ENCODE measurements at places on chromosomes 4 and X.

DNA sequence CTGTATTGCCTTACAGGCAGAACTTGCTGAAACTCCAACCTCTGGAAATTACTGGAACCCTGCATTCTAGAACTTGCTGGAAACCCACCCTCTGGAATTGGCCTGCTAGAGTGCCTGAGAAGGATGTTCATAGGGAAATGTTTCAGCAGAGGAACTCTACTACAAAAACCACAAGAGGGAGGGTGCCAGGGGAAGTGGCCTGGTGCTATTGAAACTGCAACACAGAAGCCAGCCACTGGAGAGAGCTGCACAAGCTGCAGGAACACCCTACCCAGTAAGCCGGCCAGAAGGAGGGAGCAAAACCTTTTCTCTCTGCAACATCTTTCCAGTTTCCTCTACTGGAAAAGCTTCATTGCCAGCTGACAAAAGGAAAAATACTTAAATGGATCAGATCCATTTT, 2.5 kb upstream of the BRWD3 start:
- DNase-seq: peak; percentile 79

GRCh38 chrX:19734111-19734510, 153.3 kb downstream of the SH3KBP1 start:
- DNase-seq: no peak

- DNase-seq: no peak
These were observed 16.0 kb downstream of the ATP5ME start for GRCh38 chr4:657834-658667.

GRCh38 chr4:106034220-106034619, 138.9 kb downstream of the NPNT start:
- DNase-seq: no peak

- no peak for DNase-seq
These were observed 117.9 kb downstream of the INPP4B start for GRCh38 chr4:142728233-142728632.

DNA sequence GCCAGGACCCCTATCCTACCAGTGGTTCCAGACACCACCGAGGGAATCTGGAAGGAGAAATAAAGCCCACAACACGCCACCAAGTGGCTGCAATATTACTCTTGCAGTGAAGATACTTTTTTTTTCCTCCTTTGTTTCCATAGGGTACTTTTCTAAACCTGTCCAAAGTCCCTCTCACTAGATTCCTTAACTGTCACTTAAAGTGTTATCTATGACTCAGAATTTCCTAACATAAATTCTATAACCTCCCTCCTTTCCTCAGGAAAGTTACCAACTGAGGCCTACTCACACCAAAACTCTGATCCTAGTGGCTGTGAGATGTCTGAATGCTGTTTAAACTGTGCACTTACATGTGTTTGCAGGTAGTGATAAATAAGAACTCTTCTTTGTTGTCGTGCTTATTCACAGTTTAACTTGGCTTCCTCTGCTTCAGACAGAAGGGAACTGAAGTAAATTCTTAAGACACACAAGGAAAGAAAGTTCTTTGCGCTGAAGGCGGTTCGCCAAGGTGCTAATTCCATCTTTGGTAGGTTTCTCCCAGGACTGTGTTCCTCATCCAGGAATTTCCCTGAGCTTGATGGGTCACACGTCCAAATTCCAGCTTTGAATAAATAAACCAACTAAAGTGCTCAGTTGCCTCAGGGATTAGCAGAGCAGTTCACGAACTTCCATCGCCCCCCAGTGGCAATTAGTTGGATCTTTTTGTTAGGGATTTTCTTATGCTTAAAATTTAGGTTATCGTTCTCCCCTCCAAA, 10.7 kb upstream of the HCCS start:
- DNase-seq: peak; percentile 0

- no peak for DNase-seq
These were observed 63.8 kb downstream of the GPRIN3 start for GRCh38 chr4:89243733-89244252.

DNA sequence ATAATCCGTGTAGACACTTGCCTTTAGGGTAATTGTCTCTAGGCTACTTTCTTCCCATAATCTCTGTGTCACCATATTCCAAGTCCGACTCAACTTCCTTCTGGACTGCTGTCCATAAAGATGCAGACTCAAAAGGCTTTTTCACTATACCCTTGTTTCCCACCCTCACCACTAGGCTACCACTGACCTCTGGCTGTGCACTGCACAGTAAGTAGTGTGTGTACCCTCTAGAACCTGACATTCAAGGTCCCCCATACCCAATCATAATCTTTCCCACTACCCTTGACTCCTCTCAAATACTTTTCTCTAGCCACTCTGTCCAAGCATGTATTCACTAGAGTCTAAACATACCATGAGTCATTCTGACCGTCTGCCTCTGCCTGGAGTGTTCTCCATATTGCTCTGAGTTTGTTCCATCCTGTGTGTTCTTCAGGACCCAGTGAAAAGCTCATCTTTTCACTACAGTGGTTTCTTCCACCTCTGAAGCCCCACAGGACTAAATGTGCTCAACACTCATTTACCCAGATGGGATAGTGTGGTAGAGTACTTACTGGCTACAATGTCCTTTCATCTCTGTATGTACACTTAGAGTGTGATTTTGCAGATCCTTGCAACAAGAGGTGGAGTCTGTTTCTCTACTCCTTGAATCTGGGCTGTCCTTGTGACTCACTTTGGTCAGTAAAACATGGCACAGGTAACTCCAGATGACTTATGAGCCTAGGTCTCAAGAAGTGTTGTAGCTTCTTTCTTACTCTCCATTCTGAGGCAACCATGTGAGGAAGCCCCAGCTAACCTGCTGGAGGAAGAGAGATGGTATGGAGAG, 17.4 kb downstream of the JADE3 start:
- no peak for DNase-seq

- no peak for DNase-seq
These were observed 912.9 kb upstream of the INTU start for GRCh38 chr4:126719852-126720251.

DNA sequence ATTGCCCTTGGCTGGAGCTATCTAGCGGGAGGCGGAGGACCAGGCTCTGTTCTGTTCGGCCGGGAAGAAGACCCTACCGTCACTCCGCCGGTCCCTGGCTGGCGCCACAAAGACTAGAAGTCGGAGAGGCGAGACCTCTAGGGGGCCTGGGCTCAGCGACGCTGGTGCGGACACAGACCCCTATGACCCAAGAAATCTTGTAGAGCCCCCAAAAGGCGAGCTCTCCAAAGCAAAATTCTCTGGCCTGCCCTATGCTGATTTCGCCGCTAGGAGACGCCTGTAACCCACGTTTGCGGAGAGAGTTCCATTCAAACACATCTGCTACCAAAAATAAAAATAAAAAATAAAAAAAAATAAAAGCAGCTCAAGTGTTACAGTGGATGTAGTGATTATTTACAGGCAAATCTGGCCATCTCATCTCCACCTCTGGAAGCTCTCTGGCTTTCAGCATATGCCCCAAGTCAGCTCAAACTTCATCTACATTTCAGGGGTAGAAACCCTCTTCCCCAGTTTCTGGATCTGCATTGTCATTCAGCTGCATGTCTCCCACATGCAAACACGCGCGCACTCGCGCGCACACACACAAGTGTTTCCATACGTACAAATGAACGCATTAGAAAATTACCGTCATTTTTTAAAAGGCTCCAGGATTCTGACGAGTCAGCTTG, 2.4 kb upstream of the PCDH10 start:
- no peak for DNase-seq

DNA sequence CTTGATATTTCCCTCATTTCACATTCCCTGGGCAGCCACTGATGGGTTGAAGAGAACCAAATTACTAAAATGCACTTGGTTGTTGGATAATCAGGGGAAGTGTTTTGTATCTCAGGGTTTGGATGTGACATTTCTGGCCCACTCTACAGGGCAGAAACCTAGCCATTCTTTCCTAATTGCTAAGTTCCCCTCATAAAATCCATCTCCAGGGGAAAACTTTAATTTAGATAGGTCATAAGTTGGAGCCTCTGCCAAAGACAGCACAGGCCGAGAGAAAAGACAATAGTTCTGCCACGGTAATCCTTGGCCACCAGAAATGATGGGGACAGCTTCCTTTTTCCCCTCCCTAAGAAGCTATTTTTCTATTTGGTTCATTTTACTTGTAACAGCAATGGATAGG, 192.7 kb upstream of the C1QTNF7 start:
- DNase-seq: no peak

DNA sequence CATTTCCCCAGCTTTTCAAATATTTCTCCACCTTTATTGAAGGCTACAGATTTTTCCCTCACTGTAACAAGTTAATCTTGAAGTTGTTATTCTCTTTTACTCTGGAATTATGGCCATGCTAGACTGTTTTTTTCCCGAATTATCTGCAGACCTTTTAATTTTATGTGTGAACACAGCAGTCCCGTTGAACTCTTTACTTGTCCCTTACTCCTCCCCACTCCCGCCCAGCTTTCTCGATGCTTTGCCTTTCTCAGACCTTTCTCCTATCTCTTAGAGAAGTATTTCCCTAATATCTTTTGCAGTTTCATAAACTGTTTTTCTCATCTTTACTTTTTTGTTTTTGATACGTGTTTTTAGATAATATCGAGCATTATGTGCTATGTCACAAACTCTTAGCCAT, 776 bp downstream of the CEP44 start:
- no peak for DNase-seq

GRCh38 chr4:42786350-42787078, 106.0 kb upstream of the GRXCR1 start:
- no peak for DNase-seq

- no peak for DNase-seq
These were observed 1.9 kb downstream of the HUWE1 start for GRCh38 chrX:53684415-53685192.

DNA sequence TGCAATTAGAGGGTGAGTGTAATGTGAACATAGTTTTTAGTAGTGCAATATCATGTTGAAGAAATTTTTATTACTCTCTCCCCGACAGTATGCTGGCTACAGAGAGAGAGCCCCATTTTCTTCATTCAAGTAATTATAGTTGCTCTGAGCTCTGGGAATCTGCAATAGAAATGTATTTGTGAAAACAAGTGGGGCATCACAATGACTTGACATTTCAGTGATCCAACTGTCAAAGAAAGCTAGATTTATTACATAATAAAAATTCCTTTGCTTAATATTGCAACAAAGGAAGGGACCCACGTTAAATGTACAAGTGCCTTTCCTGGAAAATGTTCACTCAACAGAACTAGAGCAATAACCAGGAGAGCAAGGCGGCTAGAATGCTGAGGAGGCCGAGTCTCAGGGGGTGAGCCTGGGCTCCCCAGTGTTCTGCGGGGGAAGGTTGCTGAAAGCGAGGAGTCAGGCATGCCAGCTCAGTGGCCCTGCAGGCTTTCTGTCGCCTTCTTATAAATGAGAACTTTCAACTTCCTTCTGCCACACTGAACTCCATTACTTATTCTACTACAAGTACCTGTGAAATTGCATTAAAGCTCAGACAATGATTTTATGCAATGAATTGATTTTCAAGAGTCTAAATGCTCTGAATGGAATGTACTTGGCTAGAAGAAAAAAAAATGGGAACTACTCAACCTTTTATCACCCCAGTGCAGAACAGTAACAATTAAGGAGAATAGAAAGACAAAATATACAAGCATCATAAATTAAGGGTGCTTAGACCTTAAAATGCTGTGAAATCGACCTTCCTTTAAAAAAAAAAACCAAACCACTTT, 476.4 kb downstream of the AFF2 start:
- DNase-seq: no peak

Data from MV-4-11 (cell line).